Activated CD8-positive, alpha-beta memory T cell treated with anti-CD3 and anti-CD28 coated beads for 1 hour (primary cell): ENCODE measurements at places on chromosomes 13 and 19.

GRCh38 chr13:43749503-43749902, 37.3 kb downstream of the ENOX1 start:
- no peak for DNase-seq

- DNase-seq: no peak
Observed at GRCh38 chr19:44796701-44797115, 12.2 kb upstream of the BCAM start.

DNA sequence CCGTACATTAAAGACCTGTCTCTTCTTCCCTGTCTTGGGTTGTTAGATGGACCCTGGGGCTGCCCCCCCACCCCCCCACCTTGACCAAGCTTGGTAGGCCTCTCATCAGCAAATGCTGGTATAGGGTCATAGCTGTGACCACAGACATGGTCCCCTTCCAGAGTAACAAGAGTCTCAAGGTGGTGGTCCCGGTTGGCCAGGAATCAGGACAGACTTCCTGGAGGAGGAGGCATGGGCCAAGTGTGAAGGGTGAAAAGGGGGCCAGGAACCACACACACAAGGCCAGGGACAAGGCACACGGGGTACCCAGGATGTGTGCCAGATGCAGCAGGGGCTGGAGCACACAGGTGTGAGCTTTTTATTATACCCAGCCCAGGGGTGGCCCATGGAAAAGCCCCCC, 1.1 kb upstream of the MRI1 start:
- no peak for DNase-seq

- DNase-seq: no peak
Observed at GRCh38 chr13:48770372-48770771, 116.6 kb downstream of the CYSLTR2 start.

GRCh38 chr13:81021284-81021840, 680.4 kb upstream of the SPRY2 start:
- no peak for DNase-seq

- no peak for DNase-seq
Observed at GRCh38 chr13:63942372-63942771, 2526.7 kb upstream of the PCDH20 start.

GRCh38 chr13:74104661-74105275, 29.4 kb downstream of the KLF12 start:
- DNase-seq: no peak

DNA sequence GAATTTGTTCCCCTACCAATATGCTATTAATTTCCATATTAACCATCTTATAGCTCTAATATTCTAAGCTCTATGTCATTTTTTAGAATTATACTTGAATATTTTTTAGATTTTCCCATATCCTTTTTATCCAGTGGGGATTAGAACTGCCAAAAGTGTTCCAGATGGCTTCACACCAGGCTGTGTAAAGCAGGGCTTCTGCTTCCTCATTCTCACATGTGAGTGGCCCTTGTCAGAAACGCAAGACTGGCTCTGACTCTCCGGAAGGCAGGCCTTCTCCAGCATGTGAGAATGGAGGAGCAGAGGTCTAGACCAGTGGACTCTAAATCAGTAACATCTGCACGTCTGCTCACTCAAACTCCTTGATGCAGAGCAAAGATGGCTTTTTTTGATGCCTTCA, 650.1 kb downstream of the FGF9 start:
- DNase-seq: no peak

DNA sequence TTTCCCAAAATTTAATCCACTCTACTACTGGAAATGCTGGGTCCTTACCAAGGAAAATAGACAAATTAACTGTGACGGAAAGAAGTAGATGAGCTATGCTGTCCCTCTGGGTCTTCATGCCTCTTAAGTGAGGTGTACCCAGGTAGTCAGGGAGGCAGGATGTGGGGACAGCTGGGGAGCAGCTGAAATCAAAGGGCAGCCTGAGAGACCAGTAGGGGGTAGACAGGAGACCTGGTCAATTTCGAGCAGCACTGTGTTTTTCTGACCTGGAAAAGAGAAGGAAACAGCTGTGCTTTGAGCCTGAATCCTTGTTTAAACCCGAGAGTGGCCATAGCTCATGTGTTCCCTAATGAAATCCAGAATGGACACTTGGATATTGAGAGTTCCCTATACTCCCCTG, 587.3 kb downstream of the EFNB2 start:
- DNase-seq: no peak

DNA sequence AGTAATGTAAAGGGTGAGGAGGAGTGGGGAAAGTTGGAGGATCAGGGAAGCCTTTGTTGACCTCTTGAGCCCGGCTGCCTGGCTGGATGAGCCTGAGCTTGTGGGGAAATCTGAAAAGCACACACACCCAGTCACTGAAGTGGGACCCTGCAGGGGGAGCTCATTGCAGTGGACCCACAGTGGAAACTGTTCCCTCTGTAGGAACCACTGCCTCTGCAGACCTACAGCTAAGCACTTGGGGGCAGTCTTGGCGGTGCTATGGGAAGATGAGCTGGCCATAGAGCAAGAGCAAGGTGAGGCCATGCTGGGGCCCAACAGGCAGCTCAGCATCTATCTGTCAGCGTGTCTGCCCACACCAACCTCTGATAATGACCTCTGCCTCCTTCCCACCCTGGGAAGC, 294.8 kb downstream of the TSHZ3 start:
- no peak for DNase-seq

GRCh38 chr13:101327871-101328270, 88.4 kb downstream of the NALCN start:
- no peak for DNase-seq

- no peak for DNase-seq
Observed at GRCh38 chr13:78586706-78587105, 16.6 kb downstream of the POU4F1 start.

DNA sequence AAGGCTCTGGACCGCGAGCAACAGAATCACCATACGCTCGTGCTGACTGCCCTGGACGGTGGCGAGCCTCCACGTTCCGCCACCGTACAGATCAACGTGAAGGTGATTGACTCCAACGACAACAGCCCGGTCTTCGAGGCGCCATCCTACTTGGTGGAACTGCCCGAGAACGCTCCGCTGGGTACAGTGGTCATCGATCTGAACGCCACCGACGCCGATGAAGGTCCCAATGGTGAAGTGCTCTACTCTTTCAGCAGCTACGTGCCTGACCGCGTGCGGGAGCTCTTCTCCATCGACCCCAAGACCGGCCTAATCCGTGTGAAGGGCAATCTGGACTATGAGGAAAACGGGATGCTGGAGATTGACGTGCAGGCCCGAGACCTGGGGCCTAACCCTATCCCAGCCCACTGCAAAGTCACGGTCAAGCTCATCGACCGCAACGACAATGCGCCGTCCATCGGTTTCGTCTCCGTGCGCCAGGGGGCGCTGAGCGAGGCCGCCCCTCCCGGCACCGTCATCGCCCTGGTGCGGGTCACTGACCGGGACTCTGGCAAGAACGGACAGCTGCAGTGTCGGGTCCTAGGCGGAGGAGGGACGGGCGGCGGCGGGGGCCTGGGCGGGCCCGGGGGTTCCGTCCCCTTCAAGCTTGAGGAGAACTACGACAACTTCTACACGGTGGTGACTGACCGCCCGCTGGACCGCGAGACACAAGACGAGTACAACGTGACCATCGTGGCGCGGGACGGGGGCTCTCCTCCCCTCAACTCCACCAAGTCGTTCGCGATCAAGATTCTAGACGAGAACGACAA, 1.8 kb downstream of the PCDH17 start:
- no peak for DNase-seq

GRCh38 chr19:2259336-2259735, 3.1 kb upstream of the JSRP1 start:
- DNase-seq: no peak

GRCh38 chr19:17497149-17497798, 14.2 kb upstream of the PGLS start:
- no peak for DNase-seq

- no peak for DNase-seq
Observed at GRCh38 chr19:54708781-54709180, 15.5 kb upstream of the KIR3DL3 start.

DNA sequence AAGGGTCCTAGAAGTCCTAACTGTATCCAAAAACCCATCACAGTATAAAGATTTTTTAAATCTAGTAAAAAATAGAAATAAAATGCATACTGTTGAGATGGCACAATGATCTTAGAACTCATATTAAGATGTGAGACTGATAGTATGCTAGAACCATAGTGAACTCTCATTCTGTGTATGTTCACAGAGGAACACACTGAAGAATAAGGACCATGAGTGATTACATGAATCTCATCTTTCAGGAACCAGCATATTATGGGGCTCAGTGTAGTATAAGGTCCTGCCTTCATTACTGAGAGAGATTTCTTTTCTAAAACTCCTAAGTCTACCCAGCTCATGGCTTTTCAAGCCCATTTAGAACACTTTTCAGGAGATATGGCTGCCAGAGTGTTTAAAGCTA, 59.8 kb upstream of the RFC3 start:
- no peak for DNase-seq

DNA sequence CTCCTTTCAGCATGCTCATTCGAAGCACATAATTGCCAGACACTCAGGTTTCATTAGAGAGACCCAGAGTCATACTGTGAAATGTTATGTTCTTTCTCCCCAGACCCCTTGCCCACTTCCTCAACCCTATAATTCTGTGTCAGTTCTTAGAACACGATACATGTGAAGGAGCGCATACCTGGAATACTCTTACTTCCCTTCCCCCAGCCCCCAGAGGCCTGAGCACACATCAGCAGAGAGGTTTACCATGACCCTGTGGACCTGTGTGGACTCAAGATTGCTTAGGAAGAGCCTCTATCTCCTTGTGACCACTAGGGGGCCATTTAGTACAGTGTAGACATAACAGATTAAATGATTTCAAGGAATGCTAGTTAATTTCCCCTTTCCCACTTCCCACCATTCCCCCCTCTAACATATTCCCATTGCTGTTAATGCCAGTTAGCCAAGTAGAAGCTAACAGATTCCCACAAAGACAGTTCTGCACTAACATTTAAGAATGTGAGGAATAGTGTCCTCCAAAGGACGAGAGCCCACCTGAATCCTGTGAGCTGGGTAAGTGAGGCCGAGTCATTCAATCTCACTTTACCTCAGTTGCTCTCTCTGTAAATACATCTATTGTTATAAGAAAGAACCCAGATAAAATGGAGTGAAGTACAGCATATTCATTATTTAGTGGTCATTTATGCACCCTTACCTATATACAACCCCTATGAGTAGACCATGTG, 154.2 kb upstream of the MAB21L1 start:
- no peak for DNase-seq

- no peak for DNase-seq
Observed at GRCh38 chr13:75356421-75356820, 125.5 kb downstream of the TBC1D4 start.

- DNase-seq: no peak
Observed at GRCh38 chr13:94157705-94158218, 321.7 kb downstream of the DCT start.

- no peak for DNase-seq
Observed at GRCh38 chr13:53343361-53343744, 314.7 kb downstream of the OLFM4 start.

GRCh38 chr19:48749571-48750198, 2.8 kb downstream of the FUT1 start:
- DNase-seq: no peak
